NCI-H774 (cell line): ENCODE measurements at places on chromosomes 2 and 18.

DNA sequence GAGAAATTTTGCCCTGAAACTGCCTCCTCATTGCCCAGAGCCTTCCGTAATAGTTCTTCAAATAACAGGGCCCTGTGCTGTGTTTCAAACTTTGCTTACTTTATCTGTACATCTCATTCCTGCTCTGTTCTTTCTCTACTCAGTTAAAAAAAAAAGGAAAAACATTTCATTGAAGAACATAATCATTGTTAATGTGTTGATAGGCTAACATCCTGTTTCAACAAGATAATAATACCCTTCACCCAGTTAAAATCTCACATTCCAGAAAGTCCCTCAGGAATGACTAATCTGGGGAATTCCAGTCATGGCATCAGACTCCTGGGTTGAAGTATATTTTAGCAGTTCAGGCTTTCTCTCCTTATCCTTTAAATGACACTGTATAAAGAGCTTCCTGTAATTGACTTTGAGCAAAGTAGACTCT is 45.6 kb upstream of the ITGAV start:
- no peak for DNase-seq

DNA sequence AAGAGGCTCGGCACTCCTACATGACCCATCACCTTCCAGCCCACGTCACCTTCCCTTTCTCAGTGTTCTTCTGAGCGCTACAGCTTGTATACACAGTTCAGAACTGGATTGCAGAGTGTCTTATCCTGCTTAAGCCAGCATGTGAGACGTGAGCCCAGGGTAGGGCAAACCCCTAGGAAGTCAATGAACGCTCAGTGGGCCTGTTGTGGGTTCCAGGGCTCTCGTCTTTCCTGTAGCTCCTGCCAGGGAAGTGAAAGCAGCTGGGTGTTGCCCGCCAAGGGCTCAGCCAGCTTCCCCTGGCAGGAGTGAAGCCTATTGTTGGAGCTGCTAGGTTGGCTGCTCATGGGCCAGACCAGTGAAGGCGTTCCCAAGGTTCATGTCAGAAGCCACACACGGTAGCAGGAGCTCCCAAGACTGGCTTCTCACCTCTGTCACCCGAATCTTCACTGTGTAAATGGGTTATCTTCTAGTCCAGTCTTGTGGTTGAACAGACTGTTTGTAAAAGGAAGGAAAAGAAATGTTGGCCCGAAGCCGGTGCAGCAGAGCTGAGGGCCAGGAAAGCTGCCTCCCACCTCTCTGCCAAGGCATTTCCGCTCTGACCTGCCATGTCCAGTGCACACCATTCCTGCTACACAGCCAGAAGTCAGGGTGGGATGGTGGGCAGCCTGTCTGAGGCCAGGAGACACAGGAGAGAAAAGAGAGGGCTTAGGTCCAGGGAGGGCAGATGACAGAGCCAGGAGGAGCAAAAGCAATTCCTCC is 69.6 kb upstream of the RMDN2 start:
- no peak for DNase-seq

- DNase-seq = no peak
These were observed 3.5 kb downstream of the GDF7 start for GRCh38 chr2:20670315-20671035.

DNA sequence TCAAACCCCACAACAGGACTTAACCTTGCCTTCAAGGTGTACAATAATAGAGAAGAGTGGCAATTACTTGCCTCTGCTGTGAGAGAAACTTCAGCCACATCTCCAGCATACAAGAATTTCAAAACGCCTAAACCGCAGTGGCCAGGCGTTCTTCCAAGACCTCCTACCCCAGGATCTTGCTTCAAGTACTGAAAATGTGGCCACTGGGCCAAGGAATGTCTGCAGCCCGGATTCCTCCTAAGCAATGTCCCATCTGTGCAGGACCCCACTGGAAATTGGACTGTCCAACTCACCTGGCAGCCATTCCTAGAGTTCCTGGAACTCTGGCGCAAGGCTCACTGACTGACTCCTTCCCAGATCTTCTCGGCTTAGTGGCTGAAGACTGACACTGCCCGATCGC is 2.8 kb upstream of the CYB5A start:
- no peak for DNase-seq

- DNase-seq = no peak
These were observed 174.0 kb upstream of the SLC8A1 start for GRCh38 chr2:40625849-40626248.
